Osteoblast (primary cell): ENCODE measurements at places on chromosomes 11 and 22. TPM values are rescaled to one million over a fixed set of nuclear protein-coding genes. Genes with fewer than 3 reads are reported as not detected.

The NDUFV1 gene
- 146 and 158 TPM in 2 replicates for total RNA-seq

DNA sequence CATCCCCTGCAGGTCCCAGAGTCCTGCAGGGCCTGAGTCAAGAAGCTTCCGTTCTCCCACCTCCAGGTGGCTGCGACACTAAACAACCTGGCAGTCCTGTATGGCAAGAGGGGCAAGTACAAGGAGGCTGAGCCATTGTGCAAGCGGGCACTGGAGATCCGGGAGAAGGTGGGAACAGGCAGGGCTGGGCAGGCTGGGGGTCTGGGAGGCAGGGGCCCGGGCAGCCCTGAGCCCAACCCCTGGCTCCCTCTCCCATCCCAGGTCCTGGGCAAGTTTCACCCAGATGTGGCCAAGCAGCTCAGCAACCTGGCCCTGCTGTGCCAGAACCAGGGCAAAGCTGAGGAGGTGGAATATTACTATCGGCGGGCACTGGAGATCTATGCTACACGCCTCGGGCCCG lies 4.7 kb upstream of the RAB1B start:
- no peak overlapping the region for H3K27ac ChIP-seq
- H3K4me3 ChIP-seq = no peak overlapping the region
- no peak for DNase-seq
- peaks cover 36% of the 10 kb centered on the region for H3K36me3 ChIP-seq
- peaks cover 16% of the 10 kb centered on the region for H3K4me1 ChIP-seq
- no peaks in the 10 kb centered on the region for H3K27me3 ChIP-seq

GRCh38 chr11:34564807-34565241 lies 51.2 kb upstream of the ELF5 start:
- peaks cover 8% of the 10 kb centered on the region for H3K4me1 ChIP-seq
- no peak overlapping the region for H3K4me3 ChIP-seq
- peaks cover 30% of the 10 kb centered on the region for H3K27me3 ChIP-seq

GRCh38 chr11:77069969-77070582 lies 3.3 kb downstream of the CAPN5 start:
- DNase-seq = peak; percentile 58
- H3K27ac ChIP-seq = no peak overlapping the region
- H3K4me3 ChIP-seq = no peak overlapping the region
- H3K27me3 ChIP-seq = no peaks in the 10 kb centered on the region
- H3K36me3 ChIP-seq = no peaks in the 10 kb centered on the region

DNA sequence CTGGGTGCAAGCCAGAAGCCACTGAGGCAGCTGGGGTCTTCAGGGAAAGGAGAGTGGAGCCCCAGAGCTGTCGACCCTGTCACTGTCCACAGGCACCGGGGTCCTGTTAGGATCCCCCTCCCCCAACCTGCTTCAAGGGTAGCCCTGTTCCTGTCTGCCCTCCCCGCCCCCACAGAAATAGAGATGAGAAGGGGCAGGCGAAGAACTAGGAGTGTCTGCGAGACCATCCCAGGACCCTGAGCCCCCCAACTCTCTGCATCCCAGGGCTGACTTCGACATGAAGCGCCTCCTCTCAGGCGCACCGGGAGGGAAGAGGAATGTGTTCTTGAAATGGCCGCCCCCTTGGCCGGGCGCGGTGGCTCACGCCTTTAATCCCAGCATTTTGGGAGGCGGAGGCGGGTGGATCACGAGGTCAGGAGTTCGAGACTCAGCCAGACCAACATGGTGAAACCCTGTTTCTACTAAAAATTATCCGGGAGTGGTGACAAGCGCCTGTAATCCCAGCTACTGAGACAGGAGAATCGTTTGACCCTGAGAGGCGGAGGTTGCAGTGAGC lies 607 bp upstream of the ZNF70 start:
- H3K27ac ChIP-seq = peak overlapping the region; percentile 75
- H3K4me1 ChIP-seq = peaks cover 13% of the 10 kb centered on the region
- peak overlapping the region; percentile 89 for H3K4me3 ChIP-seq
- H3K36me3 ChIP-seq = no peaks in the 10 kb centered on the region
- no peak for DNase-seq
- no peaks in the 10 kb centered on the region for H3K27me3 ChIP-seq

The GDPD4 gene
- not detected in 2 replicates for total RNA-seq

GRCh38 chr22:38513063-38513462 lies 7.0 kb upstream of the DDX17 start:
- no peaks in the 10 kb centered on the region for H3K27me3 ChIP-seq
- no peak for DNase-seq
- no peak overlapping the region for H3K4me3 ChIP-seq
- no peak overlapping the region for H3K27ac ChIP-seq
- no peaks in the 10 kb centered on the region for H3K4me1 ChIP-seq

The C11orf65 gene
- total RNA-seq = 1.1 and 1.5 TPM in 2 replicates

DNA sequence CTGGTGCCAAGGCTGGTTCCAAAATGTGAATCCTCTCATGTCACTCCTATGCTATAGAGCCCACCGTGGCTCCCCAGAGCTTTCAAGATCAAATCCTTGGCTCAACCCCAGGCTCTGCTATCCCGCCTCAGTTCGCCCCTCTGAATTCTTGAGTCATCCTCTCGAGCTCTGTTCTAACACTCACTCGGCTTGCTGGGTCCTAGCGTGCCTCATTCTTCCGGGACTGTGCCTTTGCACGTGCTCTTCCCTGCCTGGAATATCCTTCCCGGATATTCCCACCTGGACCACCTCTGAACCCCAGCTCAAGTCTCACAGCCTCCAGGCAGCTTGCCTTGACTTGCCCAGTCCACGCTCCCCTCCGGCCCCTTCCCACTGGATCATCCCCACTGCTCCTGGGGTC lies 13.0 kb downstream of the KCTD17 start:
- H3K27me3 ChIP-seq = peaks cover 19% of the 10 kb centered on the region
- no peaks in the 10 kb centered on the region for H3K4me1 ChIP-seq
- no peak for DNase-seq
- H3K36me3 ChIP-seq = no peaks in the 10 kb centered on the region

DNA sequence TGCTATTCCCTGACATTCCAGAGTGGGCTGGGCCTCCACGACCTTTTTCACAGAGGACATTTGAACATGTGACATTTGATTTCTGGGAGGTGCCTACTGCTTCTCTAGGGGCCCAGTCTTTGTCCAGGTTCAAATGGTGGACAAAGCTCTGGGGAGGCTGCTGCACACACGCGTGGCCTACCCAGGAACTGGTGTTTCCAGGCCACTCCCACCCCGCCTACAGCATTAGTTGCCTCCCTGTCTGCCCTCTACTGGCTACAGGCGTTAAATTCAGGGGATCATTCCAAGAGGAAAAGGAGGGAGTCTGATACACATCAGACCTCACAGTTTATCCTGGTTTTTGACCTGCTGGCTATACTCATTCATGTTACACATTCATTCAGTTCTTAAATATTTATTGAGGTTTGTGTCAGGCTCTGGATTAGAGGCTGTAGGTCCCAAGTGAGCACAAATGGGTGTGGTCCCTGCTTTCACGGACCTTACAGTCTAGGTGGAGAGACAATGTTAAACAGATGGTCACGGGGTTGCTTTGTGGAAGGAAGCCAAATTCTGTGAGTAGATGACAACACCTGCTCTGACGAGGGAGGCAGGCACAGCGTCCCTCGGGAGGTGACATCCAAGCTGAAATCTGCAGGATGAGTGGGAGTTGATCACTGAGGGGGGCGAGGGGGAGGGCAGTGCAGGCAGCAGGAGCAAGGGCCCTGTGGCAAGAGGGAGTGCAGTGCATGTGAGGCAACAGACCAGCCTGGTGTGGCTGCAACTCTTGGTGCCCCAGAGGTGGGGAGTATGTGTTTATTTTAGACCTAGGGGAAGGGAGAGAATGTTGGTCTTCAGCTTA lies 11.8 kb downstream of the TUB start:
- H3K27ac ChIP-seq = peak overlapping the region; percentile 41
- no peaks in the 10 kb centered on the region for H3K27me3 ChIP-seq
- no peak overlapping the region for H3K4me3 ChIP-seq
- peaks cover 13% of the 10 kb centered on the region for H3K36me3 ChIP-seq
- peak; percentile 99 for DNase-seq
- H3K4me1 ChIP-seq = peaks cover 9% of the 10 kb centered on the region

DNA sequence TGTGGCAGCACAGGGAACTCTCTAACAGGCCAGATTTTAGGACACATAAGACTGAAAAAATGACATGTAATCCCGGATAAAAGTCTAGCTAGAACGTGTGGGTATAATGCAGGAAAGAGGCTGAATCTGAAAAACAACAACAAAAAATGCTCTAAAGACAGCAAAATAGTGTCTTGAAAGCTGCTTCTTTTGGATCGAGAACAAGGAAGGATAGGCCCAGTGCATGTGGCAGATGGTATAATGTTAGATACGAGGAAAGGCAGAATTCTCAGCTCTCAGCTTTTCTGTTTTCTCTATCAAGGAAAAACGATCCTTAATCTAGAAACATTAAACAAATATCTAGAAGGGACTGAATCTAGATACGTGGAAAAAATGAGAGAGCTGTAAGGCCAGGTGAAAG lies 33.8 kb upstream of the PARVA start:
- H3K27ac ChIP-seq = no peak overlapping the region
- H3K36me3 ChIP-seq = no peaks in the 10 kb centered on the region
- no peaks in the 10 kb centered on the region for H3K27me3 ChIP-seq
- no peak overlapping the region for H3K4me3 ChIP-seq
- no peak for DNase-seq

DNA sequence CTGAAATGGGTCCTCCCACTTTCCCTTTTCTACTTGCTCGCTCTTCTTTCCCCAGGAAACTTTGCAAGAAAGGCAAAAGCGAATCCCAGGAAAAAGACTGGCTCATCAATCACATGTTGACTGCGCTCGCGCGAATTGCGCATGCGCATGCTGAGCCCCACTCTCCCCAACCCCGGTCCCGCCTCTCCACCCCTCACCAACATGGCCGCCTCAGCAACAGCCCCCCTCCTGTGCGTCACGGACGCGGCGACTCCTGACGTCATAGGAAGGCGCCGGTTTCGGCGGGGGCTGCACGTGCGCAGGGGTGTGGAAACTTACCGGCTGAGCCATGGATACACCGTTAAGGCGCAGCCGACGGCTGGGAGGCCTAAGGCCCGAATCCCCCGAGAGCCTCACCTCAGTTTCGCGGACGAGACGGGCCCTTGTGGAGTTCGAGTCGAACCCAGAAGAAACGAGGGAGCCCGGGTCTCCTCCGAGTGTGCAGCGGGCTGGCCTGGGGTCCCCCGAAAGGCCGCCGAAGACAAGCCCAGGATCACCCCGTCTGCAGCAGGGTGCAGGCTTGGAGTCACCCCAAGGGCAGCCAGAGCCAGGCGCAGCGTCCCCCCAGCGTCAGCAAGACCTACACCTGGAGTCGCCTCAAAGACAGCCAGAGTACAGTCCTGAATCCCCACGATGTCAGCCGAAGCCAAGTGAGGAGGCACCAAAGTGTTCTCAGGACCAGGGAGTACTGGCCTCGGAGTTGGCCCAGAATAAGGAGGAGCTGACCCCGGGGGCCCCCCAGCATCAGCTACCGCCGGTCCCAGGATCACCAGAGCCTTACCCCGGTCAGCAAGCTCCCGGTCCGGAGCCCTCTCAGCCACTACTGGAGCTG lies at the start of gene CCDC86:
Gene CCDC86, plus strand, starts transcription at position 317 of the 871 bp plus-strand sequence. Its CDS starts 12 bp downstream, at position 329.
- H3K27ac ChIP-seq = peak within 1 kb of the TSS; percentile 70
- peaks cover 6% of the 10 kb centered on the region for H3K27me3 ChIP-seq
- DNase-seq = peak; percentile 99
- H3K36me3 ChIP-seq = no peaks in the 10 kb centered on the region
- H3K4me1 ChIP-seq = peaks cover 40% of the 10 kb centered on the region

DNA sequence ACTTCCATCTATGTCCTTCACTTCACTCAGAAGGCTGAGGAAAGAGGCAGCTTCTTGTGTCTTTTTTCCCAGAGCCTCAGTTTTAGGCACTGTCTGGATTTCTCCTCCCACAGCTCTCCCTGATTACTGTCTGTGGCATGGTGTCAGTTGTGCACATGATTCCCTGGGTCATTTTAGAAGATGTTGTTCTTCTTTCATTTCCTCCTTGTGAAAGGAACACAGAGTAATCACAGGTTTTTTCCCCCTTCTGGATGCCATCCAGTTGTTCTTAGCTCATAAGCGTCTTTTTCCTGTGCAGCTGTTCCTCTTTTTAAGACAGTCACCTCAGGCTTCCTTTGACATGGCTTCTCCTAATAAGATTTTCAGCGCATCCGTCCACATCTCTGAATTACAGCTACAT lies 212.2 kb downstream of the FAM181B start:
- H3K27ac ChIP-seq = no peak overlapping the region
- no peak for DNase-seq
- H3K36me3 ChIP-seq = no peaks in the 10 kb centered on the region
- H3K27me3 ChIP-seq = no peaks in the 10 kb centered on the region

- no peaks in the 10 kb centered on the region for H3K27me3 ChIP-seq
- peak; percentile 11 for DNase-seq
- no peak overlapping the region for H3K4me3 ChIP-seq
- H3K4me1 ChIP-seq = peaks cover 30% of the 10 kb centered on the region
- peaks cover 23% of the 10 kb centered on the region for H3K36me3 ChIP-seq
- no peak overlapping the region for H3K27ac ChIP-seq
These were observed 1.3 kb upstream of the PHETA2 start for GRCh38 chr22:42072606-42073330.

The GVQW3 gene
- total RNA-seq = 2.9 and 3.2 TPM in 2 replicates
